ENCODE measurements at places on chromosomes 1 and 21. TPM values are rescaled to one million over a fixed set of nuclear protein-coding genes. Genes with fewer than 3 reads are reported as not detected.

GRCh38 chr1:93938461-93939145 is 29.4 kb upstream of the GCLM start:
- DNase-seq: no peak

DNA sequence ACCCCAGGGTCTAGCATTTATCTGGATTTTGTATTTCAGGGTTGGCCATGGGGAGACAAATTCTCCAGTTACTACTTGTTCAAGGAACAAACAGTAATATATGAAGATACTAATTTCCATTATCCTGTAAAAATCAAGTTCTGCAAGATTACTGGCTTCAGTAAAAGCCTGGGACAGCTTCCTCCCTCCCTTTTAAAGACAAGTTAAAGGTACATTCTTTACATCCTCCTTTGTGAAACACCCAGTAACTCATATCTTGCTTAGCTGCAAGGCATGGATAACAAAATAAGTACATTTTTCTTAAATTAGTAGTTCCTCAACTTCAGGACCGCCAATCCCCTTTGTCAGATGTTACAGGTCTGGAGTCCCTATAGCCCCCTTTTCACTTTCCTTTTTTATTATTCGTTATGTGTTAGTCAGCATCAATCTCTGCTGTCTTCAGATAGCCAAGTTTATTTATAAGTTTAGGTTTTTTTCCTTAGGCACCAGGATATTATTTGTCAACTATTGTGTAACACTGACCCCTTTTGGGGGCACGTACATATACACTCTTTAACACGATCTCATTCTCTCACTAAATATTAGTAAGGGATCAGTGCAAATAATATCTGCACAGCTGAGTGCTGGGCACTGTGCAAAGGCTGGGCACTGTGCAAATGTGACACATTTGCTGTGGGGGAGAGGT is 9.8 kb downstream of the ERRFI1 start:
- no peak for DNase-seq

GRCh38 chr1:231214918-231215680 is 25.9 kb upstream of the GNPAT start:
- no peak for DNase-seq

GRCh38 chr1:240194120-240194519 is 102.4 kb downstream of the FMN2 start:
- peak; percentile 24 for DNase-seq

GRCh38 chr21:35635261-35635660 is 425.1 kb downstream of the SETD4 start:
- DNase-seq: peak; percentile 67

DNA sequence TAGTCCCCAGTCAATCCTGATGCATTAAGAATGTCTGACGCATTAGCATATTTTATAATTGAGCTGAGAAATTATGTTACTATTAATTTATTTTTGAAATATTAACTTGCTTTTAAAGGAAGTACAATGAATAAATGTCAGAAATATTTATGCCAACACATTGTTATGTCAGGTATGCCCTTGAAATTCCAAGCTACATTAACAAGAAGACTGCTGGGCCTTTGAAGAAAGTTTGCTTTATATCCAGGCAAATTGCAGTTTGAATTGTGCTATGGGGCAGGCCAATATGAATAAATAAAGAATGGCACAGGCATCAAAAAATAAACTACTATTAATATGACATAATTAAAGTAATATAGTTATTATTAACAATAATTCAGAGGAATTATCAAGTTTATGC is 1391.3 kb downstream of the PLA2G4A start:
- DNase-seq: no peak

DNA sequence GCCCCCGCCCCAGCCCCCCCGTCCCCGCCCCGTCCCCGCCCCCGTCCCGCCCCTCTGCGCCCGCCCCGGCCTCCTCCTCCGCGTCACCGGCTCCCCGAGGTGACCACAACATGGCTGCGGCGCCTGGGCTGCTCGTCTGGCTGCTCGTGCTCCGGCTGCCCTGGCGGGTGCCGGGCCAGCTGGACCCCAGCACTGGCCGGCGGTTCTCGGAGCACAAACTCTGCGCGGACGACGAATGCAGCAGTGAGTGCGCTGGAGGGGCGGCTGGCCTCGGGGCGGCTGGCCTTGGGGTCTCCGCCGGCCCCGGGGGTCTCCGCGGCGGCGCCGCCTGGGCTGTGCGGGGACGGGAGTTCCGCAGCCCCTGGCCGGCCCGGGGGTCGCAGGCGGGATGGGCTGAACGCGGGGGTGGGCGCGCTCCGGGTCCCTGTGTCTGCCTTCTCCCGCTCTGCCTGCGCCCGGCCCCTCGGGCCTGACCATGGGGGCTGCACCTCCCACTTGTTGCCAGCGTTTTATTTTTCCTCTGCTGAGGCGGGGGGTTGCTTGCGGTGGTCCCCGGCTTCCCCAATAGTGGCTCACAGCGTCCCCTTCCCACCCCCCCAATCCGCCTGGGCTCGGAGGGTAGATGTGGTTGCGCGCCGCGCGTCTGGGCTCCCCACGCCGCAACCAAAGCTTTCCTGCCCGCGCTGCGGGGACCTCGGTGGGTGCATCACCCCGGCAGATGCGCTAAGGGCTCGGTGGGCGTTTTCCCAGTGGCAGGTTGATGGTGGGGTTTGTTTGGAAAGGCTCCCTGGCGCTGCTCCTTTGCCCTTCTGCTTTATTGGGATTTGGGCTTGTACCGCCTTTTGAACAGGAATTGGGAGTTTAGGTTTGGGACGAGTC is at the start of gene MIA3:
Gene MIA3, plus strand, starts transcription at position 97 of the 879 bp plus-strand sequence. Its CDS starts 14 bp downstream, at position 111.
- peak; percentile 83 for DNase-seq

GRCh38 chr1:119324198-119324597 is 44.4 kb upstream of the HAO2 start:
- no peak for DNase-seq

DNA sequence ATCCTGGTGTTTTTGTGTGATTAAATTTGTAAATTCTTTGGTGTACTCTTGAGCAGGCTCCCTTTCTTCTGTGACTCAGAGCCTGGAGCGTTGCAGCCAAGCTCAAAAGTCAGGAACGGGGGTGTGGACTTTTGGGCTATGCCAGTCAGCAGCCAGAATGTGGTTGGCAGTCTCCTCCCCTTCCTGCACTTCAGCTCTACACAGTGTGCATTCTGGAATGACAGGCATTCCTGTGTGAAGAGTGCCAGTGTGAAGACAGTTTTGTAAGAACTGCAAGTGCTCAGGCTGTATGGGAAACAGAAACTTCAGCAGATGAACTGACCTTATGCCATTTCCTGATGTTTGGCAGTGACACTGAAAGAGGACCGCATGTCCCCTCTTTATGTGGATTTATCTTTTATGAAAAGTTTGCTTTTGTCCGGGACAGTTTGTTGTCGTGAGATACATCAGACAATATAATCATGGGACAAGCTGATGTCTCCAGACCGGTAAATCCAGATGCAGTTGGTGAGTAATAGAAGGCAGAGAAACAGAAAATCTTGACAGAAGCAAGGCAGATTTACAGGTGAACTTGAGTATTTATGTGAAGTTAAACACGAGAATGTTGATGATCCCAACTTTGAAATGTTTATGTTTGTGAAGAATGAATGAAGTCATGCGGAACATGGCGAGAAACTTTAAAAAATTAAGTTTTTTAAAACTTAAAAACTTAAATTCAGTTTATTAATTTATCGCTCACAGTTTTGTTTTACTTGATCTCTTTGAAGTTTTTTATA is 67.7 kb upstream of the RCC1 start:
- DNase-seq: peak; percentile 98

DNA sequence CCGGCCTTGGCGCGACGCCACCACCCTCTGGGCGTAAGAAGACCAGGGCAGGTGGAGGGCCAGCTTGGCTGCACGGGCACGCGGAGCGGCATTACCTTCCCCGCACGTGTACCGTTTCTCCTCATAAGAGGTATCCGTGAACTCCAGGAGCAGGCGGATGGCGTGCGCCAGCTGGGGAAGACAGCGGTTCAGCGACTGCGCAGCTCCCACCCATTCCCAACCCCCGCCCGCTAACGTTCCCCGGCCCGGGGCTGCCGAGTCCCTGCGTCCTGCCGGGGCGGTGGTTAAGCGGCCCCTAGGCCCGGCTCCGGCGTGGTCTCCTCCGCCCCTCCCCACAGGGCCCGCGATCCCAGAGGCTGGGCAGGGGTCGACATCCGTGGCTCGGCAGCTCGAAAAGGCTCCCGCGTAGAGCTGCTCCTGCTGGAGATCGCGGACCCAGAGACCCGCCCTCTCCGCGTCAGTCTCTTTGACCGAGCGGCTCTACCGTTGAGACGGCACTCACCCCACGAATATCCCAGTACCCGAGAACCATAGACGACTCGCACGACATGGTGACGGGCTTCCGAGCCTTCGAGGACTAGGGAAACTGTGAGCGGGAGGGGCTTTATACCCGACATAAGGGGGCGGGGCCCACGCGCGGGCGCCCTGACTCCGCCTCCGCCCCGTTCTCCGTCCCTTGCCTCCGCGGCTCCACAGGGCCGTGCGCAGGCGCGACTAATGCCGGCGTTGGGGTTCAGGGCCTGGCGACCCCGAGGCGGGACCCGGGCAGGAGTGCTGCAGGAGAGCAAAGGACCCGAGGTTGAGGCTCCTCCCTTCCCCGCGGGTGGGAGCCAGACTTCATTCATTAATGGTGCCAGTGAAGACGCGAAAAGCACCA is 862 bp downstream of the GSTM3 start:
- no peak for DNase-seq

DNA sequence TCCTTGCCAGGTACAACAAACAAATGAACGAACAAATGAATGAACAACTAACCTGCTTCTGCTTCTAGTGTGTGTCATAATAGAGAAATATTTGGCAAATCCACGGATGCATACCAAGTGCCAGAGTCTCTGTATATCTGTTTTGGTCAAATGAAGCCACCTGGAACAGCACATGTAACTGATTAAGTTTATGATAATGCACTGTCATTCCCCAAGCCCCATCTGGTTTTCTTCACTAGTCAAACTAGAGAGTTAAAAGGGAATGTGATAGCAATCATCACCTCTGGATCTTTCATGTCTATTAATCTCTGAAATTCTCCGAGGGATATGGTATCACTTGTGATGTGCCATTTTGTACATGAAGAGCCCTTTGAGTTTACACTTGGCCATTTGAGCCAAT is 21.0 kb upstream of the SCAF4 start:
- DNase-seq: no peak

DNA sequence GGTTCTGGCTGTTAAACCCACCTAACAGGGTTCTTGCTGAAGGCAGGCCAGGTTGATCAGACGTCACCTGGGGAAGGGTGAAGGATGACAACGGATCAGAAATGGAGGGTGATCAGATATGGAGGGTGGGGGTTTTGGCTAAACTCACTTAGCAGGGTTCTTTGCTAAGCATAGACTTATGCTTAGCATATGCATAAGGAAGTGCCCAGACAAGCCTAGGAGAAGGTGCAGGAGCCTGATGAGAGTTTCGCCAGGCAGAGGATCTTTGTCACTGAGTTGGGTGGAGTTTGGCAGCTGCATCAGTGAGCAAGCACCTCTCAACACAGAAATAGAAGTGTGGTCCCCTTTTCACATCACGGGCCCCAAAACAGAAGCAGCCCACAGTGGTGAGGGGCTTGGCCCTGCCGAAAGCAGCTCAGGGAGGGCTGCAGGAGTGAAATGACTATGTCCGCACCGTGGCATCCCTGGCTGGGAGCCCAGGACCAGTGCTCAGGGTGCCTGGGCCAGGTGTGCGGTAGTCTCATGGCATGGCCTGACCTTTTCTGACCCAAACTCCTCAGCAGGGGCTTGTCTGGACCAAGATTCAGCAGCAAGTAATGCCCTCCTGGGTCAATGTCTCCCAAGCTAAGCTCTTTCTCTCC is 101.6 kb downstream of the AJAP1 start:
- DNase-seq: no peak

DNA sequence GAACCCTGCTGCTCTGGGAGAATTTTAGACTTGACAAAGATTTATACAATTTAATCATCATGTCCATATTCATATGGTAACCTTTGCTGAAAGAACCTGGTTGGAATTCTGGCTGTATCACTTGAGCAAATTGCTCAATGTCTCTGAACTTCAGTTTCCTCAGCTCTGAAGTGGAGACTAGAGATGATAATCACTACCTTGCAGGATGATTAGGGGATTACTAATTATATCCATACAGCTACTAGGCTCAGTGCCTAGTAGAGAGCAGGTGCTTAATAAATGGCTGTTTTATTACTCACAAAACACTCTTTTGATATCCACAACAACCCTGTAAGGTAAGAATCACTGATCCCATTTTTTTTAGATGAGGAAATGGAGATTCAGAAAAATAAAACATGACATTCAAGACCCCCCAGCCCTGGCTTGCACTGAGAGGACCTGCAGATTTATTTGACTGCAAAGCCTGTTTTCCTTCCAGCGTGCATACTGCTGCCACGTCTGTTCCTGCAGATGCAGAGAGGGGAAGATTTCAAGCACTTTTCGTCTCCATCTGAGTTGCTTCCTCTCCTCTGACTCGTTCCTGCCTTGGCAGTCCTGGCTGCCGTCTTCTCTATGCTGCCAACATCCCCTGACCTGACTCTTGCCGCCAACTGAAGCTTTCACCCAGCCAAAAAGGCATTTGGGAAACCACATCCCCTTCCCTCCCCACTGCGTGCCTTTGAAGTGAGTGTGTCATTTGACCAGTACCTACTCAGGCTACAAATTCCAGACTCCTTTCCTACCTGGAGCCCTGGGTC is 203.0 kb downstream of the PLPP3 start:
- peak; percentile 84 for DNase-seq

GRCh38 chr1:95415146-95415545 is 181.1 kb downstream of the RWDD3 start:
- no peak for DNase-seq

DNA sequence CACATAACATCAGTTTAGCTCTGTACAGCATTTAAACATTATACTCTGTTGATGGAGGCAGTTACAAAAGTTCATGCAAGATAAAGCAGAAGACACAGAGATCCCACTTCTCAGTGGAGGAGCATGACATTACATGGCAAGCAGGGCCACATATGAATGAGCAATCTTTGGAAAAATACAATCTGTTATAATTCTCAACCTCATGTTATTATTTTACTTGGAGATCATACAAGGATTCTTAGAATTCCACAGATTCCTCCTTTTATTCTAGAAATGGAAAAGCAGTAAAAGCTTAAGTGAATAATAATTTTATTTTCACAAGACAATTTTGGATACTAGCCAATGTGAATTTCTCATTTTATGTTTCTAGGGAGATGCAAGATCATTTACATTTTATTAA is 66.6 kb downstream of the IFI44 start:
- DNase-seq: no peak

DNA sequence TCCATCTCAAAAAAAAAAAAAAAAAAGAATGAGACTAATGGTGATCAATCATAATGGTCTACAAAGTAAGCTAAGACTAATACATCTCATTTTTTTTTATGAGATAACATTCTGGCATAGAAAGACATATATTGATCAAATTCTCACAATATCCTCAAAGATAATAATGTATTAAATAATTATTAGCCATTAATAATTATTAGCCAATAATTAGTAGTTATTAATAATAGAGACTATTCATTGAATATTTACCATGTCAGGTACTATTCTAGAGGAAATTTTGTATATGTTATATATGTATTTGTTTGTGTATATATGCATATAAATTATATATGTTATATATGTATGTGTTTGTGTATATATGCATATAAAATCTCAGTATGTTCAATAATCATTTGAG is 137.7 kb upstream of the PTBP2 start:
- no peak for DNase-seq

ICOSLG gene
- total RNA-seq: 1.5 TPM

OR2T11 gene
- not detected for total RNA-seq

TAS1R1 gene
- not detected for total RNA-seq

MPL gene
- total RNA-seq: not detected

TEDDM1 gene
- total RNA-seq: not detected

KRTAP10-1 gene
- total RNA-seq: not detected

DNASE2B gene
- total RNA-seq: not detected

WNT3A gene
- total RNA-seq: 0.10 TPM

CR1L gene
- not detected for total RNA-seq
